ENCODE measurements at places on chromosomes 3 and 15.

- DNase-seq: no peak
Observed at GRCh38 chr3:46944191-46944590, 32.4 kb downstream of the CCDC12 start.

DNA sequence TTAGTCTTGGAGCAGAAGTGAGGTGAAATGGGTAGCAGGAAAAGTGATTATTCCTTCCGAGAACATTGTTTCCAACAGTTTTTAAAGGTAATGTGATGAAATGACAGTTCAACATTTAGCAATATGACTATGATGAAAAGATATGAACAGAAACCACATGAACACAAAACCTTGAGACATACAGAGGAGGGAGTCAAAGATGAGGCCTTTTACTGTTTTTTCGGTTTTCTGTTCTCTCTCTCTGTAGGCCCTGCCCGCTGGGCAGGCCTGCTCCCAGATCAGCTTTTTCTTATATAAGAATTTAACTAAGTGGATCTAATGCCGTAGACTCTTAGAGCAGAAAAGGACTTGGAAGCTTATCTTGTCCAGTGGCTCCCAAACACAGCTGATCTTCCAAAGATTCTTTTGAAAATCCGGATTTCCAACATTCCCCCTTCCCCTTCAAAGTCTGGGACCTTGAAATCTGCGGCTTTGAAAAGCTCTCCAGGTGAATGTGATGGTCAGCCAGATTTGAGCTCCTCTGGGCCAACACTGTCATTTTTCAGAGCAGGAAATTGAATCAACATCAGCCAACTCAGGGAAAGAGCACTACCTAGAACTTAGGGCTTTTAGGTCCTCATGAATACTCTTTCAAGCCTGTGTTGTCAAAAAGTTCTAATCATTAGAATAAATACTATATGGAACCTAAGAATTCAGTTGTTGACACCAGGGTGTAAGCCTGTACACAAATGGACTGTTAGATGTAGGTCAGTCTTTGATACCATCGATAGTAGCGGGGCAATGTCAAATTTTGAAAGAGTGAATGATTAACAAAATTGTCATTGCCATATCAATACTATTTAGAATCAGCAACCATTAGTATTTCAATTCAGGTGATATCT lies 372.7 kb downstream of the SHQ1 start:
- no peak for DNase-seq

- DNase-seq: no peak
Observed at GRCh38 chr3:117763561-117763960, 1054.0 kb downstream of the TUSC7 start.

- DNase-seq: no peak
Observed at GRCh38 chr3:32076566-32076965, 29.9 kb upstream of the GPD1L start.

- no peak for DNase-seq
Observed at GRCh38 chr15:24718289-24719082, 42.9 kb downstream of the NPAP1 start.

DNA sequence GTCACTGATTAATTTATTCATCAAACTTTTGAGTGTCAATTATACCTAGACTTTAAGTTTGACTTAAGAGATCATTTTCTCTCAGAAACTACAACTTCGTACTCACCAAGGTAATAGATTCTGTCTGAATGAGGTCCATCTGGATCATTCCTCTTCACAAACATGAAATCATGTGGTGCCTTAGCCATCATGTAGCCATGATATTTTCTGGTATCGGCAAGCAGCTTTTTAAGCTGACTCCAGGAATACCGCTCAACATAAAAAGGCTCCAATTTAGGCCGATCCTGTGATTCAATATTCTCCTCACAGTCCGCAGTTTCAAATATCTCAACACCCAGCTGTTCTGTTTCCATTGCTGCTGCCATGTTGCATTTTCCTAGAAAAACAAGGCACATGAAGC lies 5.3 kb downstream of the DPP8 start:
- DNase-seq: no peak
